ENCODE measurements at places on chromosomes 4 and X.

- no peak for DNase-seq
Measured at GRCh38 chr4:148025981-148026380, 294.1 kb downstream of the ARHGAP10 start.

DNA sequence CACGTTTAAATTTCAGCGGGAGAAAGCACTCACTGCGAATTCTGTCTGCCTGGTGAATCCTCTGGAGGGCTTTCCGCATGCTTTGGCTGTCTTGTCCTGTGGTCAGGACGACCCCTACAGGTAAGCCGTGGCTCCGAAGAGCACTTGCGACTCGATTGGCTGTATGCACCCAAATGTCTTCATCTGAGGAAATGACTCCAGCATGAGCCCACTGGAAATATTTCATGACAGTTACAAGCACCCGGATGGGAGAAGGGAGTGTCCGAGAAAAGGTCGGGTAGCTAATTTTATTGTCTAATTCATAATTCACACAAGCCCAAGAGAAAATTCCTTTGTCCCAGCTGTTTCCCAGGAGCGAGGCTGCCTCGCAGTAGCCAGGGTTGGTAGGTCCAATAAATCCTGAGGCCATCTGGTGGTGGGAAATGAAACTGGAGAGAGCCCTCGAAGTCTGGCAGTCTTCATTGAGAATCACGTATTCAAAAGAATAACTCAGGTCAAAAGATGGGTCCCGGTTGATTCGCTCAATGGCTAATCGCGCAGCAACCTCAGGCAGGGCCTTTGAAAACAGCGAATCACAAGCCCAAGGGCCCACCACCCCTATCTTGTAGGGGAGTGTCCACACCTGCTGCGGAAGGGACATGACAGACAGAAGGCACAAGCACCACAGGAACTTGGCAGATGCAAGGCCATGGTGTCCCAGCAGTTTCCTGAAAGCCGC is 6.6 kb downstream of the GUCY2F start:
- DNase-seq, result no peak

GRCh38 chr4:128227991-128228571 is 59.5 kb downstream of the PGRMC2 start:
- DNase-seq, result no peak

DNA sequence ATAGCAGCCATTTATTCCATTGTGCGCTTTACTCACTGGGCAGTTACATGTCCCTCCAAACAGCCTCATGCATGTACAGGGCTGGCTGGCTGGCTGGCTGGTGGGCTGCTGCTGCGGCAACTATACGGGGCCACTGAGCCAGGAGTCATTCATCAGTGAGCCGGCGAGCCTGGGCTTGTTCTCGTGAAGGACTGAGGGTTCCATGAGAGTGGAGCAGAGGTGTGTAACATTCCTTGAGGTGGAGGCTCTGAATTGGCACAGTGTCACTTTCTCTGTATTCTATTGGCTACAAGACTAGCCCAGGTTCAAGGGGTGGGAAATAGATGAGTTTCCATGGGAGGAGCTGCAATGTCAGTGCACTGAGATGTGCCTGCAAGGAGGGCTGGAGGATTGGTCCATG is 89.1 kb downstream of the ARHGAP10 start:
- DNase-seq, result no peak

- DNase-seq, result no peak
Measured at GRCh38 chr4:32752962-32753361, 2032.8 kb downstream of the PCDH7 start.

- DNase-seq, result no peak
Measured at GRCh38 chr4:168917138-168917779, 92.8 kb downstream of the CBR4 start.

- DNase-seq, result no peak
Measured at GRCh38 chr4:173227756-173228155, 59.1 kb downstream of the GALNT7 start.

DNA sequence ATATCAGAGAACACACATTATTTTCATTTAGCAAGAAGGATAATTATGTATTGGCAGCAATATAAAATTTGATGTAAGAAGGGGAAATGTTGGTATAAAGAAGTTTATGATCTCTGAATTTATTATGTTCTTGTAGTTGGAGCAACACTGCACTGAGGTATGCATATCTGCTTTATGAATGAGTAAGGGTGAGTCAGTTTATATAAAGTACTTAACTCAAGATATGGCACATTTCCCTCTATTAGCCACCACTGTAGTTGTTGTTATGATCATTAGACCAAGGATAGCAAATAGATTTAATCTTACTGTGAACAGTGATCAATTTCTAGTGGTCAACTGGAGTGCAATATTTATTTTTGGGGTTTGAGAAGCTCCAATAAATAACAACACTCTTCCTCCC is 66.6 kb downstream of the SNX25 start:
- DNase-seq, result no peak

GRCh38 chr4:185232370-185232769 is 23.0 kb downstream of the SNX25 start:
- DNase-seq, result no peak

DNA sequence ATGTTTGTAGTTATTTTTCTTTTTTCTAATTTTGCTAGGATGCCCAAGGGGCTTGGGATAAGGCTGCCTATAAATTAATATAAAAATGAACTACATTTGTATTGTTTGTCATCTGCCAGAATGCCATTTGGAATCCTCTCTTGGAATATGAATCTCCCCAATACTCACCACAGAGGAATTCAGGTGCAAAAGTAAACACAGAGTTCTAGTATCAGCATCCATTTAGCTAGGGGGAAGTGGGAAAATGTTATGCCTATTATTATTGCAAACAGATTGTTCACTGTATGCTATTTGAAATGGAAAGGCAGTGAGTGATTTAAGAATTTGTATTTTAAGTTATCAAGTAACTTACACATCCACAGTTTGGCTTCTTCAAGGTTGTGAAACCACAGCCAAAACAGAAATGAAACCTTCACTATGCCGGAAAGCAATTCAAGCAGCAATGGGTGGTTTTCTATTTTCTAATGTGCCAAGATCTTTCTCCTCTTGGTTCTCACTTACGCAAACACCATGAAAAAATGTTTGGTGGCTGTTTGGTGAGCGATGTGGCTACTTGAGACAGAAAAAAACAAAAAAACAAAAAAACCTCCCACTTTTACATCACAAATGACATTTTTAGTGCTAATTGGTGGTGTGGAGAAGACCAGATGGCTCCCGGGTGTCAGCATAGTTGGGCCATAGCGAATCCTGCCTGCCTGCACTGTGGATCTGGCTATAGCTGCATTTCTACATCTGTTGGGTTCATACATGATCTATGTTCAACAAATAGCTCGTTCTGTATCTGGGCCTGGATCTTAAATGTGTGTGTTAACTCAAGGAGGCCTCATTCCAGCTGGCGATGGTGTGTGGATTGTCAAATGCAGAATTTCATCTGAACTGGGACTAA is 200.8 kb upstream of the GIMD1 start:
- no peak for DNase-seq

DNA sequence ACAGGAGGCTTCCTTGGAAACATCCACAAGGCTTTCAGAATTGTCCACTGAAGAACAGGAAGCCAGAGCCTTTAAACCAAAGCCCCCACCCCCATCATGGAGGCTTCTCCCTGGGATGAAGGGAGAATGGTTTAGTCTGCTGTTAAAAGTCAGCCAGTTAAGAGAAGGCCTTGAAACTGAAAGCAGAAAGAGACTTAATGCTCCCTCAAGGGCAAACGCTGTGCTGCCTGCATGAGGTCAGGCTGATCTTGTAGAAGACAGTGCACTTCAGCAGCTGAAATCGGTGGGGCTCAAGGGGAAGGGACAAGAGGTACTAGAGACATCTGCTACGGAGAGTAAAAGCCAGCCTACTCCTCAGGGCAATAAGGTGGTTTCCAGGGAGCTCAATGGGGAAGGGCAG is 69.0 kb downstream of the HPRT1 start:
- no peak for DNase-seq

- DNase-seq, result no peak
Measured at GRCh38 chr4:189843413-189844009, 97.2 kb upstream of the FRG1 start.

GRCh38 chr4:140515423-140515822 is 8.5 kb upstream of the ELMOD2 start:
- no peak for DNase-seq

DNA sequence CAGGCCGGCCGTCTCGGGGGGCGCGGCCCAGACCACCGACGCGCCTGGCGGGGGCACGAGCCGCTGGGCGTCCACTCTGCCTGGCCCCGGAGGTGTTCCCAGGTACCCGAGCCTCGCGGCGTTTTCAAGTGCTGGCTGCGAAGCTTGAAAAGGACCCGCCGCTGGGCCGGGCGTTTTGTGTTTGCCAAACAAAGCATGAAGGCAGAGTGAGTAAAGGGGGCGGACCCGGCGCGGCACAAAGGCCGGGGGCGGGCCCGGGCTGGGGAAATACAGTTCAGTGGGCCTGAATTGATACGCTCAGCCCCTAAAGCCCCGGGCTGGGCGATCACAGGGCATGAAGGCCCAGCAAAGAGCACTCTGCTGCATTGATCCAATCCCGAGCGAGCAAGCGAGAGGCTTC is 65.4 kb downstream of the SOX3 start:
- DNase-seq, result no peak

DNA sequence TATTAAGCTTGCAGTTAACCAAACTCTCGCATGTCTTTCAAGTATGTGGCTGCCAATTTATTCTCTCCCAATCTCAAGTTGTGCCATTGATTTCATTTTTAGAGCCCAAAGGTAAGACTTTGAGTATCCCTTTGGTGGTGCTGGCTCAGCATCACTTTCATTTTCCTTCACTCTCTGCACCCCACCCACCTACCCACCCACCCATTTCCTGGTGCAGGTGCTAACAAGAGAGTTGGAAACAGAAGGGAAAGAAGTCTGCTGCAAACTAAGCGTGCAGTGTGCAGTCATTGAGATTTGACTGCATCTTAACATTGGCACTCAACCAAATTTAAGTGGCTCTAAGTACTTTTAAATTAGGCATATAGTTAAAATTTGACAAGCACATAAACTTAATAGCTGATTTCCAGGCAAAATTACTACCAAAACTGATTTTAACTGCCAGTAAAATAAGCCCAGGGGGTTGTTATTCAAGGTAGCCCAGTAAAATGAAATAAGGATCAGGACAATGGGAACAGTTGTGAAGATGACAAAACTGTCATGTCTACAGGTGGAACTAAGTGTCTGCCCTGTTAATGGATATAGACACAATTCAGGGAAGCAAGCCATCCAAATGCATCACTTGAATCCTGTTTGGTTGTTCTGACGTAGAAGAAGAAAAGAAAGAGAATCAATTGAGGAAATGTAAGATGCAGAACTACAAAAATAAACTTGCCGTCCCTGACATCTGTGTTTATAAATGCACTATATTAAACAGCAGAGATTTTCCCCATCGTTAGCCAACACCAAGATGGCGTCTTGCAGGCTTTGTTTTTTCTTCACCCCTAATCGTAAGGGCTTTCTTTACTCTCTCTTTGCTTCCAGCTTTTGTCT is 184.2 kb downstream of the KDR start:
- DNase-seq, result no peak

- peak; percentile 91 for DNase-seq
Measured at GRCh38 chr4:80184053-80184824, 13.1 kb upstream of the PRDM8 start.

GRCh38 chrX:497186-498014 is 110.7 kb upstream of the PPP2R3B start:
- no peak for DNase-seq

- DNase-seq, result no peak
Measured at GRCh38 chr4:57220734-57221133, 110.5 kb upstream of the IGFBP7 start.

DNA sequence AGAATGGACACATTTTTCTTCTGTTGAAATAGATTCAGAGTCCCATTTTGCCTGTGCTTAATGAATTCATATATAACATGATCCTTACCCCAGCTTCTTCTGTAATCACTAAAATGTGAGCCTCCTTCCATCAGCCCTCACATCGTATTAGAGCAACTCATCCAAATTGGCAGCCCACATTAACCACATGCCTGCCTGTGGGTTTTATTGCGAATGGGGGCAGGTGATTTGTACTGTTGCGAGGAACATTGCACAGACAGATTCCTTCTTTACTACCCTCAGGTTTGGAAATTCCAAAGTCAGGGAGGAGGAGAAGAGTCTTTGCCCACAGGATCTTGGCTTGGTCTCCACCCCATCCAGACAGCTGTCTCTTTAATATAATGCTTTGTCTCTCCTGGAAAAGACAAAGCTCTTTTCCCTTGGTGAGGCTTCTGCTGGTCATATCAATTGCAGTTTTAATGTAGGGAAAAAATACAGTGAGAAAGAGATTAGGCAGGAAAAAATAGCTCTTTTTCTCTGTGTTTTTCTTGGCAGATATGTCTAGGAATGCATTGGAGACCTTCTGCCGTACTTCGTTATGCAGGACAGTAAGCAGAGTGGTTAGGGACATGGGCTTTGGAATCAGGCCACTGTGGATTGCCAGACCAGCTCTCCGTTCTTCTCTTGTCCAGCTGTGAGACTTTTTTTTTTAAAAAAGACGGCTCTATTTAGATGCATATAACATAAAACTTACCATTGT is 371.2 kb downstream of the AFF2 start:
- no peak for DNase-seq

- no peak for DNase-seq
Measured at GRCh38 chr4:67499799-67500198, 45.5 kb downstream of the CENPC start.

GRCh38 chr4:65018313-65018712 is 609.1 kb upstream of the TECRL start:
- DNase-seq, result no peak

DNA sequence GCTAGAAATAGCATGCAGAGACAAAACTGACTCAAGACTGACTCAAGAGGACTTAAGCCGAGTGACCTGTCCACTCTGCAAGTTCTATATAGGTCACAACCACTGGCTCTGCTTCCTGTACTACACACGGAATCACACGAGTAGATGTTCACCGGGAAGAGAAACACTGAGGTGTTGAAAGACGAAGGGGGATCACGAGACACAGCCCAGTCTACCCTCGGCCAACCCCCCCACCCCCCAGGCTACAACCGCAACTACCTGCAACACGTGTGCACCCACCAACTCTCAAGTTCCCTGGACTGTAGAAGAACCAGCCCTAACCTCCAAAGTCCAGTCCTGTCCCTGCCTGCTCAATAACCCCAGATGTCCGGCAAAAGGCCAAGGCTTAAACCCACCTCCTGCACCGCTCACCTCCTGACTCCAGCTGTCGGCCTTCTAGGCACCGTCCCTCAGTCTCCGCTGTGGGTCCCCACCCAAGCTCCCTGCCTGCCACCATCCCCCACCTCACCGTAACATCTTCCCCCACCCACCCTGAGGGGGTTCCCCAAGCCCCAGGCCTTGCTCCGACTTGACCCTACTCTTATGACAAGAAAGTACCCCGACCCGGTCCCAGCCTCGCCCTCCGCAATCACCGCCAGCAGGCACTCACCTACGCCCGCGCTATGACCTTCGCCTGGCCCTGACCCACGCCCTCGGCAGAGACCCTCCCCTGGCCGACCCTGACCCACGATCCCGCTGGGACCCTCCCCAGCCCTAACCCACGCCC is 739 bp downstream of the GAK start:
- no peak for DNase-seq

Data from stimulated activated CD4-positive, alpha-beta T cell treated with anti-CD3 and anti-CD28 coated beads, Interleukin-12 subunit alpha, Interleukin-12 subunit beta, amount 100 ng/mL, for 48 hours (primary cell).